ENCODE measurements at places on chromosomes 5 and 9.
A peak's percentile ranks its signal among the peaks of the same experiment; 100 is the strongest.

- H3K27ac ChIP-seq, result no peak overlapping the region
- H3K4me1 ChIP-seq, result no peaks in the 10 kb centered on the region
- H3K27me3 ChIP-seq, result peaks cover 6% of the 10 kb centered on the region
- no peak for DNase-seq
- no peak overlapping the region for H3K4me3 ChIP-seq
These were observed 144.4 kb downstream of the BNC2 start for GRCh38 chr9:16726029-16726428.

DNA sequence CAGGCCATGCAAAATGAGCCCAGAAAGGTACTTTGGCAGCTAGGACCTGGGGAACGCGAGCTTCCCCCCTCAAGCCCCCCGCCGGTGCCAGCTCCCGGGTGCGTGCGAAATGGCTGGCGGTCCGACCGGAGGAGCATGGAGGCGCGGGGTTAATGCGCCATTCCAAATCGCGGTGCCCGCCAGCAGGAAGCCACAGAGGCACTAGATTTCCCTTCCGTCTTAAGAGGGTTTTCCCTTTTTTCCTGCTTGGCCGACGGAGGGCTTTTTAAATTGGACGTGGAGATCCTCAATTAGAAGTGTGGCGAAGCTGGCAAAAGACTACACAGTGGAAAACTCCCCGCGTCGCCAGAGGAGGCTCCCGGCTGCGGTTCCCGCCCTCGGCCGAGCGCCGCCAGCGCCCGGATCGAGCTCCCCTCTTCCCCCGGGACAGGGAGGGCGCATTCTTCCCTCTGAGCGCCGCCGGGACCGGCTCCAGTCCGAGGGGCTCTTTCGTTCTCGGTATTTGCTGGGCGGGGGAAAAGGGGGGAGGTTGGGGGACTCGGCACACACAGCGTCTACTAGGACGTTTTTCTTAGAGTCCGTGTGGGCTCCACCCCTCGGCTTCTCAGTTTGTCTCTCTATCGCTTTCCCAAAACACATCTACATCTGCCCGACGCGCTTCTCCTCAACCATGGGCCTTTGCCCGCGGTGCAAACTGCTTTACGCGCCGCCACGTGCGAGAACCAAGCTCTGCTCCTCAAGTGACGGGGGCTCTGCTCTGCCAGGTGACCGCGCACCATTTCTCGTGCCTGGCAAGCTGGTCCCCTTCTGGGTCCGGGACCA is 3.0 kb downstream of the GDNF start:
- H3K27ac ChIP-seq, result no peak overlapping the region
- DNase-seq, result peak; percentile 28
- H3K36me3 ChIP-seq, result no peaks in the 10 kb centered on the region
- H3K27me3 ChIP-seq, result peaks cover 86% of the 10 kb centered on the region
- H3K4me3 ChIP-seq, result no peak overlapping the region

DNA sequence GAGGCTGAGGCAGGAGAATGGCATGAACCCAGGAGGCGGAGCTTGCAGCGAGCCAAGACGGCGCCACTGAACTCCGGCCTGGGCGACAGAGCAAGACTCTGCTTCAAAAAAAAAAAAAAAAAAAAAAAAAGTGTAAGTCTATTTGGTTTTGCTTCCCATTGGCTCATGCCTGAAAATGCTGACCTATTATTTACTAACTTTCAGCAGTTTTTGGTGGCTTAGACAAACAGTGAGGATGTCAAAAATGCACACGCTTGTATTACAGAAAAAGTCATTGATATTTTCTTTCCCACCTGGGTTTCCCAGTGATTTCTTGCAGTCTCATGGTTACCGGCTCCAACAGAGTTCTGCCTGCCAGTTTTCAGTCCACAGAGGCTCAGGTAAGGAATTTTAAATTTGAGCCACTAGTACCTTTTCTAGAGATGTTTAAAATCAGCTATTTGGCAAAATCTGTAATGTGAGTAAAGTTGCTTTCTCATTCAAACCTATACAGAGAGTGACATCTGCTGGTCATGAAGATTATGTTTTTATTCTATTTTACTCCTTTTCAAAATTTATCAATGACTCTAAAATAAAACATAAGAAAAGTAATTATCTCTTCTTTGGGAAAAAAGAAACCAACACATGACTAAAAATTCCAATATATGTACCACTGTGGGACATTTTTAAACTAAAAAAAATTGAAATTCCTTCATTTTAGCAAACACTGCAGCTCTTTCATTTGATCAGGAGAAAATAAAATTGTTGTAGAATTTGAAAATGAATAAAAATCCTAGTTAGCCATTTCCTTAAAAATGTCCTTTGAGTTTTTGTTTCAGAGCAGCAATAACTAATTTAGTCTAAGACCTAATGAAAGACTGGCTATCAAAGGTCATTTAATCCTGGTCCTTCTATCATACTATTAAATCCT is 8.8 kb downstream of the FAM200C start:
- no peak overlapping the region for H3K4me3 ChIP-seq
- DNase-seq, result peak; percentile 25
- H3K36me3 ChIP-seq, result no peaks in the 10 kb centered on the region
- H3K27me3 ChIP-seq, result no peaks in the 10 kb centered on the region
- no peaks in the 10 kb centered on the region for H3K4me1 ChIP-seq

- H3K4me1 ChIP-seq, result no peaks in the 10 kb centered on the region
- no peak overlapping the region for H3K27ac ChIP-seq
- no peak overlapping the region for H3K4me3 ChIP-seq
- no peak for DNase-seq
- no peaks in the 10 kb centered on the region for H3K36me3 ChIP-seq
- H3K27me3 ChIP-seq, result no peaks in the 10 kb centered on the region
These were observed 343.5 kb downstream of the NFIB start for GRCh38 chr9:13970426-13970825.

- H3K27me3 ChIP-seq, result no peaks in the 10 kb centered on the region
- peaks cover 2% of the 10 kb centered on the region for H3K4me1 ChIP-seq
- H3K27ac ChIP-seq, result no peak overlapping the region
These were observed 23.7 kb upstream of the VDAC1 start for GRCh38 chr5:134028496-134028895.

GRCh38 chr5:78533356-78533755 is 115.2 kb downstream of the LHFPL2 start:
- H3K27ac ChIP-seq, result no peak overlapping the region
- H3K36me3 ChIP-seq, result peaks cover 23% of the 10 kb centered on the region
- no peak overlapping the region for H3K4me3 ChIP-seq
- DNase-seq, result no peak

- H3K27ac ChIP-seq, result no peak overlapping the region
- no peak for DNase-seq
- no peaks in the 10 kb centered on the region for H3K4me1 ChIP-seq
- H3K27me3 ChIP-seq, result no peaks in the 10 kb centered on the region
These were observed 14.2 kb downstream of the ABHD17B start for GRCh38 chr9:71896761-71897160.

DNA sequence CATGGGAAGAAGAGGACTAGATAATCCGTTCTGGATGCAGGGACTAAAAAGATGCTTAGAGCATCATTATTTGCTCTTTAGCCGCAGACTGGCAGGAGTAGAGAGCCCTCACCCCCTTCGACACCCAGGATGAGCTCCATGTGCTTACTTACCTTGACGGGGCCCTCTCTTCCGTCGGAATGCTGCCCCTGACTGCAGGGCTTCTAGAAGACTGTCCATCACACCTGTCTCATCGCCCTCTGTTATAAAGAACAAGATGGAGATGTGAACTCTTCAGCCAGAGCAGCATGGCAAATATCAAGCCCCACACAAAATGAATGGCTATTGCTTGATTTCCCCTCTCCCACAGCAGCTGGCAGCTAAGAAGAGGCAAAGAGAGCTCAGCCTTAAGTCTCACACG is 35.1 kb downstream of the PCDHGC5 start:
- no peak overlapping the region for H3K4me3 ChIP-seq
- peaks cover 4% of the 10 kb centered on the region for H3K4me1 ChIP-seq
- H3K27ac ChIP-seq, result peak overlapping the region; percentile 77
- no peaks in the 10 kb centered on the region for H3K27me3 ChIP-seq
- peaks cover 13% of the 10 kb centered on the region for H3K36me3 ChIP-seq
- no peak for DNase-seq

GRCh38 chr9:133396952-133397351 is 20.8 kb downstream of the STKLD1 start:
- no peak overlapping the region for H3K27ac ChIP-seq
- peaks cover 12% of the 10 kb centered on the region for H3K4me1 ChIP-seq
- H3K27me3 ChIP-seq, result no peaks in the 10 kb centered on the region
- DNase-seq, result no peak
- H3K36me3 ChIP-seq, result no peaks in the 10 kb centered on the region

DNA sequence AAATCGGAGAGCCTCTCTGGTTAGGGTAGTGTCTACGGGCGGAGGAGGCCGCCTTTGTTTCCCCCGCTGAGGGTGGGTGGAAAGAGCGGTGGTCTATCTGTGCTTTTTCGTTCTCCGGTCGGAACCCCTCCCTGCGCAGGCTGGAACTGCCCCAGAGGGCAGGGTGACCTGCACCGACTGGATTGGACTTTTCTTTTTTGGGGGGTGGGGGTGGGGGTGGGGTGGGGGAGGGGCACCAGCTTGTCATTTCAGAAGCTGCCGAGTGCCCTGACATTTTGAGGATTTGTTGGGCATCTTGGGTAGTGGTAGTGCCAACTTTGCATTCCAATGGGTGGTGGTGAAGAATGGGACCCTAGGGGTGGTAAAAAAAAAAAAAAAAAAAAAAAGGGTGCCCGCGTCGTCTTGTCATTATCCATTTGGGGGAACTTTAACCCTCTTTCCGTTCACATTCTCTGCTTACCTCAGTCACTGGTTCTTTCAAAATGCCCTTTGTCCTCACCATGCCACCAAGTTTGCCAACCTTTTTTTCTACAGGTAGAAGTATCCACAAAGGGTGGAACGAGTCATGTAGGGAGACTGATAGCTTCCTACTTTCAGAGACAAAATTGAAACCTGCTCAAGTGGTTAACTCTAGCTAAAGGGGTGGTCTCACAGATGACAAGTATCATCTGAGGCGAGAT is 1.3 kb downstream of the UBE2R2 start:
- peak overlapping the region; percentile 82 for H3K4me3 ChIP-seq
- peaks cover 11% of the 10 kb centered on the region for H3K36me3 ChIP-seq
- DNase-seq, result peak; percentile 93
- no peaks in the 10 kb centered on the region for H3K27me3 ChIP-seq
- H3K27ac ChIP-seq, result peak overlapping the region; percentile 100
- H3K4me1 ChIP-seq, result peaks cover 5% of the 10 kb centered on the region

GRCh38 chr5:64691291-64691690 is 988 bp downstream of the SHISAL2B start:
- DNase-seq, result no peak
- H3K36me3 ChIP-seq, result no peaks in the 10 kb centered on the region
- H3K27me3 ChIP-seq, result peaks cover 9% of the 10 kb centered on the region
- no peak overlapping the region for H3K27ac ChIP-seq
- no peak overlapping the region for H3K4me3 ChIP-seq
- no peaks in the 10 kb centered on the region for H3K4me1 ChIP-seq

GRCh38 chr9:137575364-137575715 is 3.4 kb downstream of the DPH7 start:
- H3K4me3 ChIP-seq, result no peak overlapping the region
- H3K4me1 ChIP-seq, result peaks cover 2% of the 10 kb centered on the region
- no peak for DNase-seq

GRCh38 chr5:132485641-132486317 is 4.8 kb downstream of the IRF1 start:
- H3K36me3 ChIP-seq, result peaks cover 22% of the 10 kb centered on the region
- H3K27ac ChIP-seq, result peak overlapping the region; percentile 69
- DNase-seq, result no peak
- no peaks in the 10 kb centered on the region for H3K27me3 ChIP-seq
- H3K4me3 ChIP-seq, result no peak overlapping the region

- H3K27me3 ChIP-seq, result no peaks in the 10 kb centered on the region
- no peaks in the 10 kb centered on the region for H3K4me1 ChIP-seq
- no peak overlapping the region for H3K4me3 ChIP-seq
- peaks cover 2% of the 10 kb centered on the region for H3K36me3 ChIP-seq
These were observed 63.7 kb upstream of the RICTOR start for GRCh38 chr5:39137819-39138451.

DNA sequence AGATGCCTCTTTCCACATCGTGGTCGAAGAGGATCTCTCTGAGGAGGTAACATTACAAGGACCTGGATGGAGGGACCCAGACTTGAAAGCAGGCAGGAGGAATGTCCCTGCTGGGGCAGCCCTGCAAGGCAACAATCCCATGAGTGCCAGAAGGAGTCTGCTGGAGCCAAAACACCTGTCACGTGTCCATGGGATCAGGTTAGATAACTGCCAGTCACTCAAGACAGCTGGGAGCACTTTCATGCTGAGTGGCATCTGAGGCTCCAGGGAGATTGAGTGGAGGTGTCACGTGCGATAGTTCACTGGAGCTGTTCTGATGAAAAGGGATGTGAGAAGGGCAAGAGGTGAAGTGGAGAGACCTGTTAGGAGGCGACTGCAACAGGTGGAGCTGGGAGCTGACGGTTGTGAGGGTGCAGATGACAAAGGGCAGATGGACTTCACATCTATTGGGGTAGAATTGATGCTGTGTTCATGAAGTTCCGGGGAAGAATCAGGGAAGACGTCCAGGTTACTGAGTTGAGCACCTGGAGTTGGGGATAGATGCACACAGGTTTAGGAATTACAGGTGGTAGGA is 68.4 kb downstream of the ICE1 start:
- no peak for DNase-seq
- H3K4me3 ChIP-seq, result no peak overlapping the region
- peaks cover 8% of the 10 kb centered on the region for H3K36me3 ChIP-seq
- no peaks in the 10 kb centered on the region for H3K27me3 ChIP-seq

- no peak overlapping the region for H3K27ac ChIP-seq
- no peak for DNase-seq
- no peaks in the 10 kb centered on the region for H3K36me3 ChIP-seq
These were observed 11.3 kb upstream of the EXOC3 start for GRCh38 chr5:431711-432050.

GRCh38 chr5:109719978-109720377 is 30.3 kb downstream of the MAN2A1 start:
- no peak overlapping the region for H3K27ac ChIP-seq
- DNase-seq, result no peak
- H3K27me3 ChIP-seq, result no peaks in the 10 kb centered on the region
- no peak overlapping the region for H3K4me3 ChIP-seq
- H3K4me1 ChIP-seq, result no peaks in the 10 kb centered on the region

GRCh38 chr5:53997736-53998627 is 312.4 kb downstream of the ARL15 start:
- H3K4me1 ChIP-seq, result no peaks in the 10 kb centered on the region
- no peaks in the 10 kb centered on the region for H3K36me3 ChIP-seq
- no peaks in the 10 kb centered on the region for H3K27me3 ChIP-seq
- H3K27ac ChIP-seq, result no peak overlapping the region
- DNase-seq, result no peak
- H3K4me3 ChIP-seq, result no peak overlapping the region

DNA sequence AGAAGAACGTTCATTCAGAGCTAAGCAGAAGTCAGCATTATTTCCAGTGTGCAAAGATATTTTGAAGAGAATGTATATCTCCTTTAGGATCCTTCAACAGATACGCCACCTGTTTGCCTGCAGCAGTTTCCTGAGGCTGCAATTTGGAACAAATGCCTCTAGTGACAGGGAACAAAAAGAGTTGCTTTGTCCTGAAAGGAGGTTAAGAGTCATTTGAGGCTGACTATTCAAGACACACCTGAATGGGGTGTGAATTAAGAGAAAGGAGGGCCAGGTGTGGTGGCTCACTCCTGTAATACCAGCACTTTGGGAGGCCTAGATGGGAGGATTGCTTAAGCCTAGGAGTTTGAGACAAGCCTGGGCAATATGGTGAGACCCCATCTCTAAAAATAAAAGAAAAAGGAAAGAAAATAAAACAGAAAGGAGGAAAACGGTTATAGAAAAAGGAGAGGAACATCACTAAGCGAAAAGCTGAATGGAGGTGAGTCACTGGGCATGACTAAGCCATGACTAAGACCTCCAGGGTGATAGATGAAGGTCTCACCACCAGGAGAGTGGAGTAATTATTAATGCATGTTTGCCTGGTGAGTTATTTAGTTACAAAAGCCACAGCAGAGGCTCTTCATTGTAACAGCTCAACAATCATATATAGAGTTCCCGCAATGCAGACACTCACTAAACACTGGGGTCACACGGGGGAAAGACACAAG is 255.2 kb upstream of the TNC start:
- no peaks in the 10 kb centered on the region for H3K36me3 ChIP-seq
- H3K27ac ChIP-seq, result no peak overlapping the region
- no peak overlapping the region for H3K4me3 ChIP-seq
- no peaks in the 10 kb centered on the region for H3K4me1 ChIP-seq
- DNase-seq, result peak; percentile 19

Measured in small intestine (tissue), 16 donors.